ENCODE measurements at places on chromosomes 12 and 14.

DNA sequence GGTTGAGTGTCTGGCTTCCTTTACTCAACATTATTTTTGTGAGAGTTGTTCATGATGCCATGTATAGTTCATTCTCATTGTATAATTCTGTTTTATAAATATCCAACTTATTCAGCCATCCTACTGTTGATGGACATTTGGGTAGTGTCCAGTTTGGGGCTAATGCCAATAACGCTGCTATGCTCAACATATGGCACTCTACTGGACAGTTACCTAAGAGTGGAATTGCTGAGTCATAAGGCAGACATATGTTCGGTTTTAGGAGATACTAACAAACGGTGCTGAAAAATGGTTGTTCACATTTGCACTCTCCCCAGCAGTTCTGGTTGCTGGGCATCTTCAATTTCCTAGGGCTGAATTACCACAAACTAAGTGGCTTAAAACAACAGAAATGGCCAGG lies 28.7 kb upstream of the P2RX4 start:
- DNase-seq, result no peak

GRCh38 chr12:124188561-124189405 lies 106.1 kb upstream of the RFLNA start:
- DNase-seq, result no peak

- no peak for DNase-seq
These were observed 38.2 kb downstream of the FZD10 start for GRCh38 chr12:130200445-130200844.

- no peak for DNase-seq
These were observed 62.3 kb downstream of the SPRING1 start for GRCh38 chr12:116675339-116676107.

DNA sequence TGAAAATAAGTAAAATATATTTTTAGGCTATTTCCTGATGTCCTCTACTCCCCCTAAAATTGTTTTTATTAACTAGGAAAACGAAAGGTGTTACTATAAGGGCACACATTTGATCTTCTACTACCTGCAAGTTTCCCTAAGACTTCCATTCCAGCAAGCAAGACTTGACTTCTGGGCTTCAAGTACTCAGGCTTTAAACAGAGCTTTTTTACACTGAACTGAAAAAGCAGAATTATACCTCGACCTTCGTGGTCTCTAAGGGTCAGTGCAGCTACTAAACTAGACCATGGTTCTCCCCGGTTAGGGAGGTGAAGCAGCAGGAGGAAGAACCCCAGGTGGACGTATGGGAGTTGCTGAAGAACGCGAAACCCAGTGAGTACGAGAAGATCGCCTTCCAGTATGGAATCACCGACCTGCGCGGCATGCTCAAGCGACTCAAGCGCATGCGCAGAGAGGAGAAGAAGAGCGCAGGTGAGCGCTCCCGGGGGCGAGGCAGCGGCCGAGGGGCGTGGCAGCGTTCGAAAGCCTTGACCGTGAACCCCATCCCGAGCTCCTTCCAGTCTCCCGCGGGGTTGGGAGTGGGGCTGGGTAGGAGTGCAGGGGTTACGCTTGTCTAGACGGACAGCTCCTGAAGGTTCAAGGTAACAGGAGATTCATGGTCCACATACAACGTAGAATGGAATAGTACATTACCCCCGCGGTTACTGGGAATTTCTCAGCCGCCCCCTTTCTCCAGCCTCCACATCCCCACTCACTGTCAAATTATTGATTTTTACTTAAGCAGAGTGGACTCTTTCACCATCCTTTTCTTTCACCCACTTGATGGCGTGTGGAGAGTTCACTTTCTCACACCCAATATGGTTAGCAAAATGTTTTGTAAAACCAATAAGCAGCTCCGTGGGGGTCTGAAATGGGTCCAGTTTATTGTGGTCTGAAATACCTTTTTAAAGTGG lies 47.6 kb downstream of the MYBPC1 start:
- DNase-seq, result no peak

- DNase-seq, result no peak
These were observed 21.0 kb downstream of the TMTC1 start for GRCh38 chr12:29762637-29763300.

DNA sequence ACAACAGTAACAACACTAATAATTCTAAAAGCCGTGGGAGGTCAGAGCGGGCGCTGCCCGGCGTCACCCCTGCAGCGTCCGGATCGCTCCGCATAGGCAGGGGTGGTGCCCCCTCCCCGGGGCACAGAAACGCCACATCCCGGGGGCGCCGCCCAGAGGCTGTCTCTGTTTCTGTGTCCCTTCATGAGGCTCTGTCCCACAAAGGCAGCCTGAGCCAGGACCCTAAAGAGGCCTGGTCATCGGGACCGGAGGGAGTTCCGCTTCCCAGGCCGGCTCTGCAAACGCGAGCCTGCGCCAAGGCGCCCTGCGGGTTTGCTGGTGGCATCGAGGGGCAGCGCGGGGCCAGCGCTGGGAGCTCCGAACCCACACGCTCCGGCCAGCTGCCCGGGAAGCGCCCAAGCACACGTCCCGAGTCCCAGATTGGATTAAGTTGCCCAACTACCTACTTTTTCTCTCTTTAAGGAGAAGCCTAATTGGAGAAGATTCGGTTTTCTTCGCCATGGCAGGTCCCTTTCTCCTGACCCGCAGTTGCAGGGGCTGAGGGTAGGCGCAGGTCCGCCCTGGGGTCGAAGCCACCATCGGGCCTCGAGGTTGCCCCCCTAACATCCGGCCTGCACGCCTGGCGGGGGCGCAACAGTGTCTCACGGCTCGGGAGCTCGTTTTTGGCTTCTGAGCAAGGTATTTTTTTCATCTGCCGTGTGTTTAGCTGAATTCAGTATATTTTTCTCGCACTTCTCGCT lies 421.7 kb downstream of the VRK1 start:
- peak; percentile 26 for DNase-seq

GRCh38 chr14:70567791-70568190 lies 32.7 kb downstream of the MED6 start:
- DNase-seq, result peak; percentile 10

DNA sequence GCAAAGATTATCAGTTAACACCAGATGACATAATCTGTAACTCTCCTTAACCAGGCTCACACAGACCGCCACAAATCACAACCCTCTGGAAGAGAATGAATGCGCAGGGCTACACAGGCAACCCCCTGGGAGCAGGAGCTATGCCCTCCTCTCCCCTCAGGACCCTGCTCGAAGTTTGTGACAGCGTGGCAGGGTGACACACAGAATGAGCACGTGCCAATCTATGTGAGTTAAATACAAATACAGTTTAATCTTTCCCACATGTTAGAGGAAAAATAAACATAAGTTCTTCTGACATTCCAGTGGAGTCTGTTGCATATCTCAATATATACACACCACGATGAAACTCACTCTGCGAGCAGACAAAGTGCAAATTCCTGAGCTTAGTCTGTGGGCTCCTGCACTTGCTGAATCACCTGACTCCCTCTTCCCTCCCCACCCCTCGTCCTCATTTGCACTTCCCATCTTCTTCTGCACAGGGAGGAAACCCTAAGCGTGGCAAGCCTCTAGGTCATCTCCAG lies 37.6 kb downstream of the BCAT1 start:
- no peak for DNase-seq

DNA sequence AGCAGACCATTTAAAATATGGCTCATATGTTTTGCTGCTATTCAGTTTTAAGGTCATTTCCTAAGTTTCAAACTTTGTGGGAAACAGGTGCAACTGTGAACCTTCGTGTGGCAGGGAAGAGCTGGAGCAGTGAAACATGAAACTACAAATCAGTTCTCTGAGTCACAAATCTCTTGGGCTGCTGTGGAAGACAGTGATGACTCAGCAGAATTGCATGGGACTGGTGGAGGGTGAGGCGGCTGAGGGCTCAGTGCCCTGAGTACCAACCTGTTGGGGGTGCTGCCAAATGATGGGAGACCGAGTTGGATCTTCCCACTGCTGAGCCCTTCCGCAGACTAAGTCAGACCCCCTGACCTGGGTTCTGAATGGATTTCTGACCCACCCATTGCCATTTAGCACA lies 8.4 kb upstream of the CALM1 start:
- no peak for DNase-seq

GRCh38 chr14:96095581-96096476 lies 56.7 kb downstream of the C14orf132 start:
- no peak for DNase-seq

DNA sequence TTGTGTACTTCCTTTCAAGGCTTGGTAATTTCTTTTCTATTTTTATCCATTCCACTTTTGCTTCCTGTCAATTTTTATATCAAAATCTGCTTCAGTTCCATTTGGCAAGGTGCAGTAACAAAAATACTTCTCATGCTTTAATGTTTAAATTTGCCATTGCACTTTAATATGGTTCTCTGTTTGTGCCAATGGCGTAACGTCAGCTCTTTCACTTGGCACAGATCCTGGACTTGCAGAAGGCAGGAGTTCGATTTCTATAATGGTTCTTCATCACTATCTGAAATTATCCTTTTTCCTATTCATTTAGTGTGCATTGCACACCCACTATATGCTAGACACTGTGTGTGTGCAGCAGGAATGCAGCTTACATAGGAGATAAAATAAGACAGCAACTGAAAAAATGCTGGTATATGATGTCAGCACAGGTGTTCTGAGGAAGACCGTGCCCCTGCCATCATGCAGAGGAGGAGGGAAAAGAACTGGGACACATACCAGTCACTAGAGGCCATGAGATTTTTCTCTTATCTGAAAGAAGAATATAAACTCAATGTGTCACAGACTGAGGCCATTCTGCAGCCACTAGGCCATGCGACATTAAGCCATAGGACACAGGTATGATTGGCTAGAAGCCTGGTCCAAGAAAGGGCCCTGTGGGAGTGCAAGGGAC lies 298.2 kb downstream of the RPAP3 start:
- DNase-seq, result no peak

- no peak for DNase-seq
These were observed 20.3 kb downstream of the FIGNL2 start for GRCh38 chr12:51827925-51828818.

DNA sequence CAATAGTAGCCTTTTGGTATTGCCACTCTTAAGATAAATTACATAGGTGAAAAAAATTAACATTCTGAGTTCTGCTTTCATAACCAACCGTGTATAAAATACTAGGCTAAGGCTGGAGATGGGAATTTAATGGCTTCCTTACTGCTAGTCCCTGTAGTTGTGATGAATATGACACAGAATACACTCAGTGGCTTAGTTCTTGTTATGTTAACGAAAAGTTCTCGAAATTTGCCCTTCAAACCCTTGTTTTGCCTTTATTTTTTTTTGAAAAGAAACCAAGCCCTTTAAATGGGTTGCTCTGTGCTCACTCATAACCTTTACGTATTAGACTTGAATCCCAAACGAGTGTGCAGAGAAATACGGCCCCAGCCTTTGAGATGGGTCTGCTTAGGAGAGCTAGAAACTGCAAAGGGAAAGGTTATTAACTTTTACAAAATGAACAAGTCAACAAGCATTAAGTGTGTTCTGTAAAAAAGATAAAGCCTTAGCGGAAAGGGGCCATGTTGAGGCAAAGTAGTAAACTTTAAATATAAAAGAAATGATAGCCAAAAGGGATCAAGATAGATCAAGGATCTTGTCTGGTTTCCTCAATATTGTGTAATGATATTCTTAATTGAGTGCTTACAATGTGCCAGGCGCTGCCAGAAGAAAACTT lies 1.7 kb downstream of the NUDT4 start:
- no peak for DNase-seq

- no peak for DNase-seq
These were observed 55.0 kb upstream of the BICD1 start for GRCh38 chr12:32051511-32052211.

DNA sequence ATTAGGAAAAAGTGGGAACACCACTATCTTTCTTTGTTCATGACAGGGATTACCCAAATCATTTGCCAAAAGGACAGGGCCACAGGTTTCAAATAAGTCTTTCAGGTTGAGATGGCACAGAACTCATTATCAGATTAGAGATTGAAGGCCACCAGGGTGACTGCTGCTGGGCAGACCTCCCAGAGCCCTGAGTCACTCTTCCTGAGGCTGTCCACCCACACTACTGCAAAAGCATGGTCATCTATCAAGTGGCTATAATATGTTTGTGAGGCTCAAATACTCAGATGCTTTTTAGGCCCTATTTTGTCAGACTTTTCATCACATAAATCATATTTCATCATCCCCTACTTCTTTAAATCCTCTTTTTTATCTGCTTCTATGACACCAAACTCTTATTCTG lies 155.3 kb upstream of the CCDC196 start:
- no peak for DNase-seq

DNA sequence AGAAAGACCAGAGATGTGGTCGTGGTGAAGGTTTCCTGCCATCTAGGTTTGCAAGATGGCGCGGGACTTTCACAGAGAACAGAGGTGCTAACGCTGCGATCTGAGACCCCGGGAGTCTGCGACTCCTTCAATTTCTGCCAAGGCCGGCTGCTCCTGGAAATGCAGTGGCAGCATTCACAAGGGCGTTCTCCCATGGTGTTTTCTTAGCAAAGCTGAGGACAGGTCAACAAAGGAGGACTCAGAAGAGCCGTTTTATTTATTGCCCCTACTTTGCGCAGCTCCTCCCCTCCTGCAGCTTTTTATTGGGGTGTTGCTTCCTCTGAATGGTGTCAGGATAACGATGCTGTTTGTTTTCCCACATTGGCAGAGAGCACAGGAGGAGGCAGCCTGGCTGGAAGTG lies 86.3 kb downstream of the TMEM132C start:
- no peak for DNase-seq

GRCh38 chr12:106000382-106001104 lies 138.2 kb downstream of the NUAK1 start:
- DNase-seq, result no peak

- no peak for DNase-seq
These were observed 905 bp downstream of the CISTR start for GRCh38 chr12:53750812-53751335.

DNA sequence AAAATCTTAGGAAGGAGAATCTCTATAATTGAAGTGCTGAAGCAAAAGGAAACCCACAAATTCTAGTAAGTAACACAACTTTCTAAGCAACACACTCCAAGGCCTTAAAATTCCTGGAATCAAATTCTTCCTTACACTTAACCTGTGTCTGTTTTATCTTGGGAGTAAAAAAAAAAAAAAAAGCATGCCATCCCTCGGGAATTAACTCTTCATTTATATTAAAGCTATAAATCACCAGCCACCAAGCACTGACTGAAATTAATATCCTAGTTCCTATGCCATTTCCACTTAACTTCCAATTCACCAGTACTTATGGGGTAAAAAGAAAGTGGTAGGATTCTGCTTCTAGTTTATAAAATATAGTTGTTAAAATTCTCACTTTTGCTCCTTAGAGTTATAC lies 238.1 kb downstream of the SLC25A21 start:
- no peak for DNase-seq
